ENCODE measurements at places on chromosomes 6 and 20.

DNA sequence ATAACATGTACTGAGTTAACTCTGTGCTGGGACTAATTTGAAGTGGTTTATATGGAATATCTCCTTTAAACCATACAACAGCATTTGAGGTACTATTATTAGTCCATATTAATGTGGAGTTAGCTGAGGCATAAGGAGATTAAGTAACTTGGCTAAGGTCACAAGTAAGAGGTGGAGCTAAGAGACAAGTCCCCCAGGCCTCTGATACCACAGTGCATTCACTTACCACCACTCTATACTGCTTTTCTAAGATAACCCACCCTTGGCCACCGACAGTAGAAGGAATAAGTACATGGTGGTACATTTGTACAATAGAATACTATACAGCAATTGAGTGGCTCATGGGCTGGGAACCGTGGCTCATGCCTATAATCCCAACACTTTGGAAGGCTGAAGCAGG, 16.4 kb upstream of the TTPAL start:
- DNase-seq: no peak

DNA sequence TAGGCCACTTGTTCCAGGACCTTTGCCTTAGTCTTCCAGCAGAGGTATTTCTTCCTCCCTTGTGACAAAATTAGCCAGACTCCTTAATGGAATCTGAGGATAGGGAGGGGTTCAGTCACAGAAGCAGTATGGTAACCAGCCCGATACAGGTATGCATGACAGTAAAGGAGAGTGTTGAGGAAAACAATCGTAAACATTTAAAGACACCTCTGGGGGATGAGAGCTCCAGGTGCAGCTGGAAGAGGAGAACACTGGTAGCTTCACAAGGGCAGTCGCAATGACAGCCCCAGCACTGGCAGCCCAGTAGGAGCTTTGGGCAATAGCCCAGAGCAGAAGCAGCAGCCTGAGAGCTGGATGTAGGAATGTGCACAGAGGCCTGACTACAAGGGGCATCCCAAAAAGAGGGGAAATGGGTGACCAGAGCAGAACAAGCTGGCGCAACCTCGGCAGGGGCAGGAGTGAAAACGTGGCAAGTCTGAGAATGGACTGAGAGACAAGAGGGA, 344.9 kb upstream of the JAG1 start:
- no peak for DNase-seq

GRCh38 chr6:159427335-159427734, 258.1 kb downstream of the FNDC1 start:
- no peak for DNase-seq

DNA sequence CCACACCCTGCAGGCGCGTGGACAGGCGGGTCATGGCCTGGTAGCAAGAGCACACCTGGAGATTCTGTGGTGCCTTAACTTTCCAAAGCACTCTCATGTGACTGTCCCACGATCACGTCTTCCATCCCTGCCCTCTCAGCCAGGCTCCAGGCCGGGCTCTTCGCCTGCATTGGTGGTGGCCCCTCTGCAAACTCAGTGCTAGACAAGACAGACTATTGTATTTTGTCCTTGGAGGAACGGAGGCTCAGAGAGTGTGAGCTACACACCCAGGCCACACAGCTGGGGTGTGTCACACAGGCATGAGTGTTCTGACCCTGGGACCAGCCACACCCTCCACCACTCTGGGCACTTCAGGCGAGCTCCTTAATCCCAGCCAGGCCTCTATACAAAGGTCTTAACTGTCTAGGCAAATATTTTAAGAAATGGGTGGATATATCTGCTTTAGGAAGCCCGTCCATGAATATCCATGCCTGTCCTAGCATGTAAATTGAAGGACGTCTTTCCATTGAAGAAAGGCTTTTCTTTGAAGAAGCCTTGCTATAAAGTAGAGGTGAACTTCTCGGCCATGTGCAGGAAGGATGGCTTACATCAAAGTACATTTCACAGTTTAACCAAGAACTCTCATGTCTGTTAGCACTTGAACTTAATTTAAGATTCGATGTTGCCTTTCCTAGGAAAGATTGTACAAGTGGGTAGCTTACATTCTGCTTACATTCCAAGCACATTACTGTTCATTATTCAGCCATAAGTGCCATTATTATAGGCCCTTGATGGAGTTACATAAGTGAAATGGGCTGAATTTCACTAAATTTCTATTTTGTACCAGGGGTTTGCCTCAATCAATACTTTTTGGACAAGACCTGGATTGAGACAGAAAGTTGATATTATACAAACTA, 263.9 kb downstream of the DLL1 start:
- no peak for DNase-seq

GRCh38 chr6:106244931-106245330, 80.6 kb downstream of the ATG5 start:
- no peak for DNase-seq

DNA sequence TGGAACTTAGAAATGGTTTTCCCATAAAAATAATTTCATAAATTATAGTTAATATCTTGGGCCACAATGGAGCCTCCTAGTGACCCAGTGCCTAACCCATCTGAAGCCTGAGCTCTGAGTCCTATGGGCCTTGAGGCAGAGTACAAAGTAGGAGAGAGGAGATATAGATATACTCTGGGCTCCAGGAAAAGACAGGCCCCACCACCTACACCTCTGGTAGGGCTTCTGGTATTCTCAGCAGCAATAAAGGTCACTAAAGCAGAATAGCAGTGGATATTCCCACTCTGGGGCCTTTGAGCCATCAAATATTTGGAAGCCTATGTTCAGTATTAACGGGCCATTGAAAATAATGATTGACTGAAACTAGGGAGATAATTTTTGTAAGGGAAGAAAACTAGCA, 24.1 kb downstream of the CYP39A1 start:
- no peak for DNase-seq

GRCh38 chr6:156395276-156395675, 381.9 kb upstream of the ARID1B start:
- DNase-seq: no peak

Data from stimulated activated CD4-positive, alpha-beta T cell treated with anti-CD3 and anti-CD28 coated beads, Interleukin-1b, Interleukin-23, amount 100 ng/mL, for 4 hours (primary cell).